Endothelial cell of umbilical vein (primary cell): ENCODE measurements at places on chromosomes 2 and 18. TPM values are rescaled to one million over a fixed set of nuclear protein-coding genes. Genes with fewer than 3 reads are reported as not detected.

GRCh38 chr2:71101656-71102055 is 28.4 kb downstream of the MCEE start:
- no peak overlapping the region for H3K4me3 ChIP-seq
- H3K27me3 ChIP-seq, result no peaks in the 10 kb centered on the region
- H3K36me3 ChIP-seq, result no peaks in the 10 kb centered on the region
- H3K4me1 ChIP-seq, result no peaks in the 10 kb centered on the region
- no peak overlapping the region for H3K27ac ChIP-seq
- peak; percentile 78 for DNase-seq

- H3K36me3 ChIP-seq, result no peaks in the 10 kb centered on the region
- no peaks in the 10 kb centered on the region for H3K4me1 ChIP-seq
- H3K27ac ChIP-seq, result no peak overlapping the region
- H3K4me3 ChIP-seq, result no peak overlapping the region
- peaks cover 45% of the 10 kb centered on the region for H3K27me3 ChIP-seq
Observed at GRCh38 chr18:50401888-50402287, 27.0 kb downstream of the SKA1 start.

- DNase-seq, result peak; percentile 57
- no peak overlapping the region for H3K27ac ChIP-seq
- no peaks in the 10 kb centered on the region for H3K36me3 ChIP-seq
- H3K4me3 ChIP-seq, result no peak overlapping the region
Observed at GRCh38 chr2:157488877-157489276, 45.0 kb upstream of the CYTIP start.

DNA sequence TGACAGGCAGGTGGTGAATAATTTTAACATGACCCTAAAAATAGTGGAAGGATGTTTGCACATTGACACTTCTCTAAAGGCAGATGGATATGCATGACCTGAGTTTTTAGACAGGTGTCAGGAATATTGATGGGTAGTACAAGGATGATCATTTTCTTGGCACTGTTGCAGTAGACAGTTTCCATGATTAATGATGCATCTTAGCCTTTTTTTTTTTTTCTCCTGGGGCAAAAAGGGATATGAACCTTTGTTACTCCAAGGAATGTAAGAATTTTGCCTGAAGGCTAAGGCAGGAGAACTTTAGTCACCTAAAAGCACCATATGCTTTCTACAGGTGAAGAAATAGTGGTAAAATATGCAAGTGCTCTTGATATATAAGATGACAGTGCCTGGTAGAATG is 136.3 kb upstream of the CAVIN2 start:
- DNase-seq, result no peak
- peak overlapping the region; percentile 15 for H3K27ac ChIP-seq
- no peaks in the 10 kb centered on the region for H3K27me3 ChIP-seq
- H3K4me1 ChIP-seq, result peaks cover 27% of the 10 kb centered on the region

DNA sequence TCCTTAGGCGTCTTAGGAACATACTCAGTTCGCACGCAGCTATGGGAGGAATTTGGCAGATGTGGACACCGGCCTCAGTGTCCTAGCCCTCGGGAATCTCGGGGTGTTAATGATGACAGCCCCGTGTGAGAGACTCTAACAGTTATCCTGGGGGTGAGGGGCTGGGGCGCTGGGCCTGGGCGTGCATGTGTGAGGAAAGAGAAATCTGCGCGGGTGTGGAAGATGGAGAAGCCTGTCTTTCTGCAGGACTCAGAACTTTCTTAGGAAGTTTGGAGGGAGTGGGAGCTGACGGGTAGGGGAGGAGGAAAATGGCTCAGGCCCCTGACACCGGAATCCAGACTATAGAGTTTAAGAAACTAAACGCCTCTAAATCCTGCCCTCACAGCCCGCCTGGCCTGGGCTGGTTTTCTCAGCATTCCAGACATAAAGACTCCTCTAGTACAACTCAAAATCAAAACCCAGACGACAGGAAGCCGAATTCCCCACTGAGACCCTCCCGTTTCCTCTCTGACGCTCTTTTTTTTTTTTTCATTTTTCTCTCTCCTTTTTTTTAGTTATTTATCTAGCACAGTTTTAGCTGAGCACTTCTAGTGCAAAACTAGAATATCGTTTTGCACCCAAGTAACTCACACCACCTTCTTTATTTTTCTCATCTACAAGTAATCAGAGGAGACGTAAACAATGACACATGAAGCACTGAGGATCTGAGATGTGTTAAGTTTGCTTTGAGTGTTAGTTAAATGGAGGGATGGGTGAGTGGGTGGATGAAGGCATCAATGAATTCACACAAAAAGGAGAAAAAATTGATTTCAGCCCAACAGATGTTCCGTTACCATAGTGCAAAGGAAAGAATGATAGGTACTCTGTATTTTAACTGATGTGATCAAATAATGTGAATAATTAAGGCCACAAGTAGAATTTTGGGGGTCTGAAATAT is 1.2 kb upstream of the HAAO start:
- no peak for DNase-seq
- no peak overlapping the region for H3K27ac ChIP-seq
- H3K4me1 ChIP-seq, result peaks cover 4% of the 10 kb centered on the region
- peaks cover 11% of the 10 kb centered on the region for H3K27me3 ChIP-seq
- H3K36me3 ChIP-seq, result no peaks in the 10 kb centered on the region

The MYCN gene
- polyA plus RNA-seq, result 0.47 and 0.67 TPM in 2 replicates

DNA sequence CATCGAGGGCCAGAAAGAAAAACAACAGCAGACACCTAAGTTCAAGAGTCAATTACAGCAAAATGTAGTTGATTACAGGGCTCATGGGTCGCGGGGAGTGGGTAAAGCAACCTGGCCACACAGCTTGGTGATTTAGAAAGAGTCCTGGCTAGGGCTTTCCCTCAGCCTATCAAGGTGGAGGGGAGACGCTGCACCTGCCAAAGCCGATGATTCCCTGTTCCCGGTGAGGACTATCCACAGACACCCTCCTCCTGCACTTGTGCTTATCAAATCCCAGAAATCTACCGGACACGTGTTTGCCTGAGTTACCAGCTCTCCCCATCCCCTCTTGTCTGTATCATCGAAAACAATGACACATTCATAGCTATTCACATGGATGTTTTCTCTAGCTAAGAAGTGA is 7.0 kb upstream of the SOX11 start:
- no peak for DNase-seq
- H3K4me1 ChIP-seq, result no peaks in the 10 kb centered on the region
- no peak overlapping the region for H3K27ac ChIP-seq
- H3K36me3 ChIP-seq, result no peaks in the 10 kb centered on the region

DNA sequence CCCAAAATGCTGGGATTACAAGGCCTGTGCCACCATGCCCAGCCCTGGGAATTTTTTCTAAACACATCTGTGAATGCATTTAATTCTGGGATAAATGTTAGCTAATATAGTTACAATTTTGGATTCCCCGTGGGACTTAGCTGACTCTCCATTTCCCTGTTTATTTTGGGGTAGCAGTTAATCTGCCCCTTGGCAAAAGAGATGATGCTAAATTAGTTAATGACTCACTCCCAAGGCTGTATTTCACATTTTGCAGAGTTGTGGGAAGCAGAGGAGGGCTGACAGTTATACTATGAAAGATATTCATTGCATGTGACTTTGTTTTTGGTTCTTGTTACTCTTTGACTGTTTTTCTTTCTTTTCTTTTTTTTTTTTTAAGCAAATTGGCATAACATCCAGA is 3.2 kb downstream of the MTHFD2 start:
- DNase-seq, result no peak
- no peaks in the 10 kb centered on the region for H3K27me3 ChIP-seq
- no peak overlapping the region for H3K27ac ChIP-seq
- no peak overlapping the region for H3K4me3 ChIP-seq
- H3K36me3 ChIP-seq, result no peaks in the 10 kb centered on the region
- H3K4me1 ChIP-seq, result peaks cover 30% of the 10 kb centered on the region

- no peak overlapping the region for H3K4me3 ChIP-seq
- H3K27me3 ChIP-seq, result no peaks in the 10 kb centered on the region
- DNase-seq, result no peak
- no peaks in the 10 kb centered on the region for H3K36me3 ChIP-seq
- no peak overlapping the region for H3K27ac ChIP-seq
Observed at GRCh38 chr2:41580806-41581205, 467.0 kb upstream of the PKDCC start.

- H3K4me1 ChIP-seq, result peaks cover 25% of the 10 kb centered on the region
- no peak for DNase-seq
- no peak overlapping the region for H3K27ac ChIP-seq
- H3K4me3 ChIP-seq, result no peak overlapping the region
Observed at GRCh38 chr2:134258684-134259388, 5.0 kb downstream of the MGAT5 start.

- no peak overlapping the region for H3K4me3 ChIP-seq
- H3K27ac ChIP-seq, result no peak overlapping the region
- H3K27me3 ChIP-seq, result no peaks in the 10 kb centered on the region
- no peak for DNase-seq
Observed at GRCh38 chr18:3607309-3608098, 157.5 kb downstream of the TGIF1 start.

The TCF4 gene
- polyA plus RNA-seq, result 183 and 204 TPM in 2 replicates

- peaks cover 34% of the 10 kb centered on the region for H3K4me1 ChIP-seq
- H3K4me3 ChIP-seq, result no peak overlapping the region
- H3K27ac ChIP-seq, result no peak overlapping the region
- no peaks in the 10 kb centered on the region for H3K27me3 ChIP-seq
- DNase-seq, result peak; percentile 31
Observed at GRCh38 chr2:100895934-100896685, 76.2 kb downstream of the NPAS2 start.

The SIX3 gene
- polyA plus RNA-seq, result not detected in 2 replicates

The HTR2B gene
- polyA plus RNA-seq, result 0.84 and 0.88 TPM in 2 replicates

GRCh38 chr2:213022987-213023386 is 128.4 kb downstream of the IKZF2 start:
- no peaks in the 10 kb centered on the region for H3K36me3 ChIP-seq
- no peak overlapping the region for H3K4me3 ChIP-seq
- H3K27ac ChIP-seq, result no peak overlapping the region
- no peaks in the 10 kb centered on the region for H3K27me3 ChIP-seq
- H3K4me1 ChIP-seq, result no peaks in the 10 kb centered on the region

DNA sequence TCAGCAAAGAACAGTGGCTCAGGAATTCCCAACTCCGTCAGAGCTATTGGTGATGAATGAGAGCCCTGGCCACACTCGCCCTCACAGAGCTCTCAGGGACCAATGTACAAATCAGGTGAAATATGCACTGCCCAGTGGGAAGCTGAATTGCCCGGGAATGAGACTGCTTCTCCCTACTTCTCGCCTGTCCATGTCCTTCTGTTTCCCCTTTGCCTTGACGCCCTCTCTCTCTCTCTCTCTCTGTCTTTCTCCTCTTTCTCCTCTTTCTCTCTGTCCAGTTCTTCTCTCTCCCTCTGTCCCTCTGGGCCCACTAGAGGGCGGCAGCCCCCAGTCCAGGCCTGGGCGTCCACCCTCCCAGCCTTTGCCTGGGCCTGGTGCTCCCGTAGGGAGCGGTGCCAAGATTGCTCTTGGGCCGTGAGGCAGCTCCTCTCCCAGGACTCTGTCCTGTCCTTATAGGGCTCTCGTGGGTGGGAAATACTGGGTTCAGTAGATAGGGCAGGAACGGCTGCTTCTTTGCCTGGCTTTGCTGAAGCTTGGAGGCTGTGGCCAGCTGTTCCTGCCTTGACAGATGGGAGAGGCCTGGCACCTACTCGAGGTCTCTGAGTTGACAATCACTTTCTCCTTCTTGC is 28.4 kb upstream of the PUM2 start:
- no peaks in the 10 kb centered on the region for H3K36me3 ChIP-seq
- peaks cover 6% of the 10 kb centered on the region for H3K27me3 ChIP-seq
- peak; percentile 78 for DNase-seq
- H3K4me1 ChIP-seq, result no peaks in the 10 kb centered on the region
- H3K27ac ChIP-seq, result no peak overlapping the region

The GALNT14 gene
- 0.04 and 0.29 TPM in 2 replicates for polyA plus RNA-seq

- no peaks in the 10 kb centered on the region for H3K36me3 ChIP-seq
- H3K27me3 ChIP-seq, result peaks cover 1% of the 10 kb centered on the region
- H3K27ac ChIP-seq, result no peak overlapping the region
Observed at GRCh38 chr2:47664817-47665216, 118.1 kb upstream of the MSH6 start.

DNA sequence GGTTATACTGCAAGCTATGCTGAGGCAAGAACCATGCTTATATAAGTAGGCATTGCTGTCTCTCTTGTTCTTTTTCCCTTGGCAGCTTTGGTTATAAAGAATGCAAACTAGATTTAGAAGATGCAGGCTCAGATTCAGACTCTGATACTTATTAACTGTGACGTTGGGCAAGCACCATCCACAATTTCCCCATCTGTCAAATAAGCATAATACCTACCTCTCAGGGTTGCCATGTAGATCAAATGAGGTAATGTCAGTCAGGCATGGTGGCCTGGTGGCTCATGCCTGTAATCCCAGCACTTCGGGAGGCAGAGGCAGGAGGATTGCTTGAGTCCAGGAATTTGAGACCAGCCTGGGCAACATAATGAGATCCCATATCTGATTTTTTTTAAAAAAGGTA is 21.7 kb downstream of the ITGAV start:
- H3K27me3 ChIP-seq, result no peaks in the 10 kb centered on the region
- no peak for DNase-seq
- peaks cover 13% of the 10 kb centered on the region for H3K4me1 ChIP-seq
- no peak overlapping the region for H3K4me3 ChIP-seq
- peaks cover 8% of the 10 kb centered on the region for H3K36me3 ChIP-seq

The LBX2 gene
- polyA plus RNA-seq, result 2.8 and 4.0 TPM in 2 replicates

The NMUR1 gene
- polyA plus RNA-seq, result 0.02 TPM in 1 of 2 replicates, not detected in the other

The POMC gene
- polyA plus RNA-seq, result 2.4 and 3.2 TPM in 2 replicates

DNA sequence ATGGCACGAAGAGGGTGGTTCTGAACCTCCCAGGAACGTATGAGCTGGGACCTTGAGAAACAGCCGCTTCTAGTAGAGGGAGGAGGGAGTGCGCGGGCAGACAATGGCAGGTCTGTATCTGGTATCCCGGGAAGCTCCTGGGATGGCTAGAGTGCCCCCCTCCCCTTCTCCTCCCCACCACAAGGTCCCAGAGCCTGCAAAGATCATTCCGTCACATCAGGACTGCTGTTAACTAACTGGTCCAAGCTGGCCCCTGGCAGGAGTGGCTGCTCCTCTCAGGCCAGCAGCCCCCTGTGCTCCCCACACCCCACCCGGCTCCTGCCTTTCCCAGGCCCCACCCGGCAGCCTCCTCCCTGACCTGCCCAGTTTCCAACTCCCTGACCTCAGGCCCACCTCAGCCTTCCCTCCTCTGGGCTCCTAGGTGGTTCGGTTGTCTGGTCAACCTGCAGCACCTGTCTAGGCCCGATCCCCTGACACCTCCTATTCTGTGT is 75.0 kb downstream of the TPO start:
- no peak overlapping the region for H3K27ac ChIP-seq
- H3K4me3 ChIP-seq, result no peak overlapping the region
- no peaks in the 10 kb centered on the region for H3K27me3 ChIP-seq
- H3K4me1 ChIP-seq, result no peaks in the 10 kb centered on the region
- no peak for DNase-seq

DNA sequence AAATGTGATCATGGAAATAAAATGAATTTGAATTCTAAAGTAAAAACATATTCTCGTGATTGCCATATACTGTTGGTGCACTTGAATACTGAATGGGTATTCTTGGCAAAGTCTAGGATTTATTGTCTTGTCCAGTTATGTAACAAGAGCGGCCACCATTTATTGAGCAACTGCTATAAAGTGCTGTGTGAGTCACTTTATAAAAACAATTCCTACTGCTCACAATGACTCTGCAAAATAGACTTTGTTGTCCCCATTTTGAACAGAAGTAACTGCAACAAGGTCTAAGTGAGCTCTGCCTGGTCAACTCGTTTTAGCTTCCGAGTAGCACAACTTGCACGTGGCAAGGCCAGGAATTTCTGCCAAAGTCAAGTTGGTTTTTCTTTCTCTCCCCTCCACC is 995.6 kb upstream of the FANCL start:
- DNase-seq, result no peak
- H3K27ac ChIP-seq, result no peak overlapping the region
- no peak overlapping the region for H3K4me3 ChIP-seq

- no peak for DNase-seq
- no peaks in the 10 kb centered on the region for H3K4me1 ChIP-seq
- no peak overlapping the region for H3K27ac ChIP-seq
- H3K36me3 ChIP-seq, result no peaks in the 10 kb centered on the region
Observed at GRCh38 chr2:219658196-219658846, 30.9 kb downstream of the SLC4A3 start.
